ENCODE measurements at places on chromosomes 6 and 20.

DNA sequence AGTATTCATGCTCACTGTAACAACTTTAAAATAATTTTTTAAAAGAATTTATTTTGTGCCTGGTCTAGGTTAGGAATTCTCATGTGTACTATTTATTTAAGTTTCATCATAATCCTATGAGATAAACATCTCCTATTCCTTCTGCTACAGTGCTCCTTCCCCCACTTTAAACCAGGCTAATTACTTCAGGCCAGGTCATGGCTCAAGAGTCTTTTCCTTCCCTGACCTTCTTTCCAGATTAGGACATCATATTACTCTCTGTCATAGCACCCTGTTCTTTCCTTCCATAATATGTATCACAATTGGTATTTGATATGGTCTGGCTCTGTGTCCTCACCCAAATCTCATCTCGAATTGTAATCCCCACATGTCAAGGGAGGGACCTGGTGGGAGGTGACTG lies 239.0 kb downstream of the BTBD9 start:
- DNase-seq = no peak

GRCh38 chr6:52306972-52307870 lies 22.7 kb upstream of the MCM3 start:
- DNase-seq = no peak

DNA sequence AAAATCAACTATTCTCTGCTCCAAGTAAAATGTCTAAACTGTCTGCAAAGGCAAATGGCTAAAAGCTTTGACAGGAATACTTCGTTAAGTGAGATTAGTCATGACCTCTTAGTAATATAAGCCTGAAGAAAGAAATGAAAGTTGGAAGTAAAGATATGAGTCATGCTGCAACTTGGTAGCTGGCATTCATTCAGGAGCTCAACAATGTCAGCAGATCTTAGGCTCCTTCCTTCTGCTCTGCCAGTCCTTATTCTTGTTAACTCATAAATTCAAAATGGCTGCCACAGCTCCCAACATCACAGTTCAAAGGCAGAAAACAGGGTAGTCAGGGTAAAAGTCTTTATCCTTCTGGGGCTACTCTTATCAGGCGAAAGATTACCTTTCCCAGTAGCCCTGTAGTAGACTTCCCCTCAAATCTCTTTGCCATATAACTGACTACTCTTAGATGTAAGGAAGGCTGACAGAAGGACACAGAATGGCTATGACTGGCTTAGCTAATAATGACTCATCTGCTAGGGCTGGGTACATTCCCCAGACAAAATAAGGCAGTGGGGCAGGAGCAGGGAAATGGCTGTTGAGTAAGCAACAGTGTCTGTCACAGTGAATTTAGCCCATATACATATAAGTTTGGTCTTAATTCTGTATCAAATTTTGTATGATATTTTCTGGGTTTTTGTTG lies 24.4 kb upstream of the C6orf62 start:
- DNase-seq = peak; percentile 7

GRCh38 chr6:25454136-25454535 lies 175.0 kb downstream of the CARMIL1 start:
- no peak for DNase-seq

GRCh38 chr6:159074120-159074684 lies 29.4 kb upstream of the TAGAP start:
- DNase-seq = no peak

DNA sequence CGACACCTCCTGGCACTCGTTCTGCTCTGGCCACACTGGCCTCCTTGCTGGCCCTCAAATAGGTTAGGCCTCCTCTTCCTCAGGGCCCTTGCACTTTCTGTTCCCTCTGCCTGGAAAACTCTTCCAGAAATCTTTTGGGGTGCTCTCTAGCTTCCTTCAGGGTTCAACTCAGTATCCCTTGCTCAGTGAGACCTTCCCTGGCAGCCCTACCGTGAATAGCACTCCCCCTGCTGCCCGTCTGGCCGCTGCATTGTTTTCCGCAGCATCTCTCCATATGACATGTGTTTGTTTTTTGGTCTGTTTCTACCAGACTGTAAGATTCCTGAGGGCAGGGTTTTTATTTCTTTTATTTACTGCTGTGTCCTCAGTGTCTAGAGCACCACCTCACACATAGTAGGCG lies 6.7 kb downstream of the DDX27 start:
- no peak for DNase-seq

GRCh38 chr6:3329393-3330051 lies 70.8 kb downstream of the PSMG4 start:
- DNase-seq = no peak

GRCh38 chr6:107396211-107396610 lies 63.2 kb downstream of the PDSS2 start:
- DNase-seq = no peak

DNA sequence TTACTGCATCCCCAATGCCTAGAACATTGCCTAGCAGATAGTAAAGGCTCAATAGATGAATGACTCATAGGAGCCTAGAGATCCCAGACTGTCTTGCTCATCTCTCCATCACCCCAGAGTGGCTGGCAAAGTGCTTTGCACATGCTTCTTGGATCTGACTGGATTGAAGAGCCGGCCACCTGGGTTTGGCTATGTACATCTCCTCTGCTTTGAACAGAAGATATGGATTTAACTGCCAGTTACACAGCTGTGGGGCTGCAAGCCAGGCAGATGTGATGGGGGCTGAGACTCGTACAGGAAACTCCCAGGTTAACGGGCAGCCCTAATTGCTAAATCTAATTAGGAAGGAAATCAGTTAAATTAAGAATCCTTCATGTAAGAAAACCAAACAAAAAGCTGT lies 28.6 kb downstream of the MYLIP start:
- no peak for DNase-seq

DNA sequence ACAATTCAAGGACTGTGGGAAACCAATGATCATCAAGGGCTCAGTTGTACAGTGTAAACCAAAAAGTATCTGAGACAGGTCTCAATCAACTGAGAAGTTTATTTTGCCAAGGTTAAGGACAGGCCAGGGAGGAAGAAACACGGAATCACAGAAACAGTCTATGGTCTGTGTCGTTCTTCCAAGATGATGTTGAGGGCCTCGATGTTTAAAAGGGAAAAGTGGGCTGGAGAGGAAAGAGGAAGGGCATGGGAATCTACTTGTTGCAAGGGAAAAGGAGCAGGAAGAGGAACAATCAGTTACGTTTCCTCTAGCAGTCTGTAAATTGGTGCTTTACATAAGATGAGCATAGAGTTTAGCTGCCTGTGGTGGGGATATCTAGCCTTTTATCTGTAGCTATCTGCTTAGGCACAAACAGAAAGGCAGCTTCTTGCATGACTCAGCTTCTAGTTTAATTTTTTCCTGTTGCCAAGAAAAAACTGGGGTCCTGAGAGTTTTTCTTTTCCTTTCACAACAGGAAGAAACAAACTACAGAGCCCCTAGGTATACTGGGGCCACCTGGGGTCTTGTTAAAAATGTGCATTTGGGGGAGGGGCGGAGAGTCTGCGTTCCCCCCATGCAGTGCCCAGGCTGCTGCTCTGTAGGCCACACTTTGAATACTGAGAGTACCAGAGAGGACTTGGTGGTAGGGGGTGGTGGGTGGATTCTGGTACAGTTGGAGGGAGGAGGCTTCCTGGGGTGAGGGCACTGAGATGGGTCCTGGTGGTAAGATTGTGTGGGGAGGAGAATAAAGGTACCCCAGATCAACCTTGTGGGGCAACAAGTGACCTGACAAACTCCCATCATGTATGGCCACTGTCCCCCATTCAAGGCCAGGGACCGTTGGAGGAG lies 35.3 kb upstream of the EZR start:
- no peak for DNase-seq

DNA sequence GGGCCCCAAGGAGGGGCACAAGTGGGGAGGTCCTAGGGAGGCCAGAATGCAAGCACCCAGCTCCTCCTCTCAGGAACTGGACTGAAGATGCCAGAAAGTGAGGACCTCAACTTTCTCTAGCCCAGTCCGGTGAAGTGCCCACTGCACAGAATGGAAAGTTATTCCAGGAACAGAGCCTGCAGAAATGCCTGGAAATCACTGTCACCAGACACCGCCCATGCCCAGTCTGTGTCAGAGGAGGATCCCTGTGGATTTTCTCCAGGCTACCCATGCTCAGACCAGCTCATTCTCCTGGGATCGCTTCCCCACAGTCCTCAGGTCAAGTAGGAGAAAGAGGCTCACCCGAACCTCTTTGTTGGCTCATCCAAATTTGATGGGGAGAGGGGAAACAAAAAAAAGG lies 6.5 kb downstream of the PRPH2 start:
- DNase-seq = no peak

DNA sequence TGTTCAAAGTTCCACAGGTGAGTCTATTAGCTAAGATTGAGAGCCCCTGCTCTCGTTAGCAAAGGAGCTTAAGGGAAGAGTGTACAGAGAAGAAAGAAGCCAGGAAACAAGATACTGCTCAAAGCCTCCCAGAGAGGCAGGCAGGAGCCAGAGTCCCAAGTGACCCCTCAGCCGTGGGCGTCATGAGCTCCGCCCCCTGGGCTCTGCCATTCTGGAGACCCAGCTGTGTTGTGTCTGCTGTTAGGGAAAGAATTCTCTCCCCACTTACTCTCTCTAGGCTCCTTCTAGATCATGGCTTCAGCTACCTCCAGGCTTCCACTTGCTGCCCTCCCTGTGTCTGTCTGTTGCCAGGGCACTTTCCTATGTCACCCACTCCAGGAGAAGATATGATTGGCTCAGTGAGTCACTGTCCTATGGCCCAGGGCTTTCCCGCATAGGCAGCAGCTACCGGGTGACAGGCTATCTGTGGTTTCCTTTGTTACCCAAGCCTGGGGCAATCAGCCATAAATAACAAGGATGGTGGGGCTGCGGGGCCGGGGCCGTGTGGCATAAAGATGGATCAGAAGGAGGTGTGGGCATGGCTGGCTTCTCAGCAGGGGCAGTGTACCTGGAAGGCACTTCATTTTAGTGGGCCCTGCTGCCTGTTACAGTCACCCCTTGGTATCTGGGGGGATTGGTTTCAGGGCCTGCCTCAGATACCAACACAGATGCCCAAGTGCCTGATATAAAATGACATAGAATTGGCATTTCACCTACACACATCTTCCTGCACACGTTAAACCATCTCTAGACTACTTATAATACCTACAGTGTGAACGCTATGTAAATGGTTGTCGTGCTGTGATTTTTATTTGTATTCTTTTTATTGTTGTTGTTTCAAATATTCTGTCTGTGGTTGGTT lies 118.9 kb downstream of the ARMC2 start:
- DNase-seq = no peak

DNA sequence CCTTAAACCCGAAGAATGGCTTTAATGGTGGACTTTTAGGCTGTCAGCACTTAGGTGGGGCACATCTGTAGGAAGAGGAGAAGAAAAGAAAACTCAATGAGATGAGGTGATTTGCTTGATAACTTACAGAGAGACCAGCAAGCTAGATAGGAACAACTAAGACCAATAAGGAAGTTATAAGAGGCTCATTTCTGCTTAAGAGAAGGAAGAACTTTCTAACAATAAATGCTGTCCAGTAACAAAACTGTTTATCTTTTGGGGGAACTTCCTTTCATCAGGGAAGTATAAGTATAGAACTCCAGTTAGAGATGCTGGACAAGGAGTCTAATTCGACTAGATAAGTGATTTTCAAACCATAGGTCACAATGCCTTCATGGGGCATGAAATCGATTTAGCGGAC lies 107.2 kb upstream of the SIRPA start:
- DNase-seq = no peak

DNA sequence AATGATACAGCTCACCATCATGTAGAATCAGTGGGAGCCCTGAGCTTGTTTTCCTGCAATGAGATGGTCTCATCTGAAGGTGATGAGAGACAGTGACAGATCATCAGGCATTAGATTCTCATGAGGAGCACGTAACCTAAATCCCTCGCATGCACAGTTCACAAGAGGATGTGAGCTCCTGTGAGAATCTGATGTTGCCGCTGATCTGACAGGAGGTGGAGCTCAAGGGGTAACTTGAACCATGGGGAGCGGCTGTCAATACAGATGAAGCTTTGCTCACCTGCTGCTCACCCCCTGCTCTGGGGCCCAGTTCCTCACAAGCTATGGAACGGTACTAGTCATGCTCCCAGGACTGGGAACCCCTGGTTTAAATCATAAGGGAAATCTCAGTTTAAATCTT lies 89.2 kb downstream of the THBS2 start:
- no peak for DNase-seq

DNA sequence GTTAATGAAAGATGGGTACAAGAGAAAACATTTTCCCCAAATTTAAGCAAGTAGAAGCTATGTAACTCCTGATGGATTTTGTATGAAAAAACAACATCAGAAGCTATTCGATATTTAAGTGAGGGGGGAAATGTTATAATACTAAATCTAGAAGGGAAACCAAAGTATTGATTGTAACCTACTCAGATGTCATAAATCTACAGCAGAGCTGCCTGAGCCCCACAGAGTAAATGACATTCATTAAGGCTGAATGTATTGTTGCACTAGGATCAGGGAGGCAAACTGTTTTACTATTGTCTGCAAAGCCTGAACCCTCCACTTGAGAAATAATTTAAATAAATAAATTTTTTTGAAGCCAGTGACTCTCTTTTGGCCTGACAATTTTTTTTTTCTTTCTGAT lies 19.3 kb downstream of the ANKRD6 start:
- no peak for DNase-seq

DNA sequence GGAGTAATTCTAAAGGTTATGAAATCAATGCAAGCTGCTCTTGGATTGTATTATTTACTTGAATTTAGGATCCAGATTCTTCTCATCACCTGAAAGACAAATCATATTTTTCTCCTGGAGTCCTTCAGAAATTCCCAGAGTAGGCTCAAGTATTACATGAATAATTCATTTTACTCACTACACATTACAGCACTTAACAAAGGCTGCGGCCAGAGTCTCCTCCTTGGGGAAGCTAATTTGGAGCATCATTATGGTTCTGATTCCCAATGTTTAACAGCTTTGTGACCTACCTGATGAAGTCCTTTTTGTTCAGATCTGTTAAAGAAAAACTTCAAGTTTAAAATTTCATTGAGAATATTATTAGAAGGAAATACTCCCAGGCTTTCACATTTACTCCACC lies 28.7 kb downstream of the GRIK2 start:
- no peak for DNase-seq

- DNase-seq = no peak
Observed at GRCh38 chr6:101845172-101845571, 451.7 kb downstream of the GRIK2 start.

GRCh38 chr6:56017198-56017597 lies 141.8 kb upstream of the BMP5 start:
- DNase-seq = no peak

DNA sequence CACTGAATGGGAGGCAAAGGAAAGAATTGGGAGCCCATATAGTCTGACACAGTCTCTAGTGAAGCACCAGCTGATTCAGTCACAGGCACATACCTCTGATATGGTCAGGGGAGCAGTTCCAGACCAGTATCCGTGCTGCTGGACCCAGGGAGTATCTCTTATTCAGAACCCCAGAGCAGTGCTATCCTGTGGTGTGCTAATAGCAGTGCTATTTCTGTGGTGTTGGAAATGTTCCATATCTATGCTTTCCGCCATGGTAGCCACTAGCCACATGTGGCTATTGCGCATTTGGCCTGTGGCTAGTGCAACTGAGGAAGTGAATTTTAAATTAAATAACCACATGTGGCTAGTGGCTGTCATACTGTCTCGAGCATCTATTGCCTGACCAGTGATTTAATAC lies 11.0 kb downstream of the SCUBE3 start:
- no peak for DNase-seq

- DNase-seq = no peak
Observed at GRCh38 chr6:30687659-30688431, 1.4 kb upstream of the PPP1R18 start.
